CD4-positive, alpha-beta T cell treated with Interferon alpha-2 for 1 hour (primary cell): ENCODE measurements at places on chromosomes 5 and 9.

DNA sequence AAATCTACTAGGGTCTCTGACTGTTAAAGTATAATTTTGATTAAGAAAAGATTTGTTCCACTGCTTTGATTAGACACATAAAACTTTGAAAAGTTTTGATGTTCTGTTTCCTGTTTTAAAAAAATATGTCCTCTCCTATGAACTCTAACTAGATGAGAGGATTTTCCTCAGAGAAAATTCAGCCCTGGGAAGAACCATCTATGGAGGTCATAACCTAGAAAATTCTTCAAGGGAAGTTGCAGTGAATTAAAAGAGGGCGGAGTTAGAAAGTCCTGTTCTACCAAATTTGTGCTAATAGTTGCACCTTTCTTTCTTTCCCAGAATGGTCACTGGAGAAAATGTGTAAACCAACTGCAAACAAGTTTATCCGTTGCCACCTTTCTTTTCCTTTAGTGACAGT is 27.7 kb downstream of the PIK3R1 start:
- DNase-seq = no peak

GRCh38 chr5:9056046-9056445 is 489.8 kb downstream of the SEMA5A start:
- DNase-seq = no peak

- DNase-seq = no peak
Observed at GRCh38 chr5:151897020-151897552, 27.6 kb downstream of the GLRA1 start.

DNA sequence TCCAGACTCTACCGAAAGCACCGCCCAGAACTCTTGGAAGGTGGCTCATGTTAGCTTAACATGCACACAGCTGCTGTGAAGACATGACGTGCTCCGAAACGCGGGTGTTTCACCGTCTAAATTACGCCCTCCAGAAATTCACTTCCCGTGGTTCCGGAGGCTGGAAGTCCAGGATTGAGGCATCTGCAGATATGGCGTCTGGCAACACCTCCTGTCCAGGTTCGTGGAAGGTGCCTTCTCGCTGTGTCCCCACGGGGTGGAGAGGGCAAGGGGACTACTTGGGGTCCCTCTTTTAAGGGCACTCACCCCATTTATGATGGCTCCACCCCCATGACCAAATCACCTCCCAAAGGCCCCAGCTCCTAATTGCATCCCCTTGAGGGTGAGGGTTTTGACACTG is 348.0 kb upstream of the IRX2 start:
- DNase-seq = no peak

DNA sequence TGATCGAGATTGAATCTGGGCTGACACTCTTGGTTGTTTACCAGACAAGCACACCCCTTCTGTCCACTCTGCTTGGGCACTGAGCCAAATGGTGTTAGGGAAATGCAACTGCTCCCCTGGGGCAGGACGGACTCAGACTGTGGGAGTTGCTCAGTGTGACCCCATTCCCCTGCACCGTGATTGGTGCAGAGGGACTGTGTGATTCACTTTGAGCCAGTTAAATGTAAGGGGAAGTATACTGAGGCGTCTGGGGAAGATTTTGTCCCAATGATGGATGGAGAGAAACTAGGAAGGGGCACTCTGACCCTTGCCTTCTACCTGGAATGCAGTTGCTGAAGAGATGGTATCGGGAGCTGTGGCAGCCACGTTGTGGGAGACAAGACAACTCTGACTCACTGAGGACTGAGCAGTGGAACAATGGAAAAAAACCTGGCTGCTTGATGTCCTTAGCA is 196.0 kb upstream of the ANKRD55 start:
- DNase-seq = no peak

- DNase-seq = no peak
Observed at GRCh38 chr9:84138541-84138940, 157.9 kb downstream of the RMI1 start.

DNA sequence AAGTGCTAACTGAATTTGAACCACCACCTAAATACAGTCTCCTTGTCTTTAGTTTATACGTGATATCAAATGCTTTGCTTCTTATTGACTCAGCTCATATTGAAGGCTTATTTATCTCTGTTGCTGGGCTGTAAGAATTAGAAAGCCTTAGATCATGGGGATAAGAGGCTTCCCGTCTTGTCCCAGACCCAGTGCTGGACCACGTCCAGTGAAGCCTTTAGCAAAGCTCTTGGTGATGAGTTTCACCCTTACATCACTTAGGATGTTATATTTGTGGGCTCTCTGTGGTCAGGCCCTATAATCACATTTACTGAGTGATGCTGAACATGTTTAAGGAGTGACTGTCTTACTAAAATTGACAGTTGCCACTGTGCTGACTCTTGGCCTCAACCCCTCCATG is 11.2 kb downstream of the FAM240B start:
- DNase-seq = no peak
